ENCODE measurements at places on chromosomes 1 and 21.

DNA sequence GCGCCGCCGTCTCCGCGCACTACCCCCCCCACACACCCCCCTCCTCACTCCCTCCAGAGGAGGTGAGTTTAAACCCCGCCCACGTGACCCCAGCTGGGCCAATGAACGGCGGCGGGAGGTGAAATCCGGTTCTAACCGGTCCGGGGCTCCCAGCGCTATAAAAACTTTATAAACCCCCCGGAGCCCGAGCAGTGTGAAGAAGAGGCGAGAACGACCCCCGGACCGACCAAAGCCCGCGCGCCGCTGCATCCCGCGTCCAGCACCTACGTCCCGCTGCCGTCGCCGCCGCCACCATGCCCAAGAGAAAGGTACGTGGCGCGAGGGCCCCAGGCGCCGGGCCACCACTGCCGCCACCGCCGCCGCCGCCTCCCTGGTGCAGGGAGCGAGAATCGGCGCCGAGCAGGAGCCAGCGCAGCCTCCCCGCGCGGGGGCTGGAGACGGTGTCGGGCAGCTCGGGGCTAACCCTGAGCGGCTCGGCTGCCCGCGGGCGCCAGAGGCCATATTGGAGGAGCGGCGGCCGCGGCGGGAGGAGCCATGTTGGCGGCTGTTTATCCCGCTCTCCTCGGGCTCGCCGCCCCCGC is at the start of gene HMGN2:
Gene HMGN2, plus strand, starts transcription at position 121 of the 581 bp plus-strand sequence. Its CDS starts 173 bp downstream, at position 294.
- peak; percentile 83 for DNase-seq

DNA sequence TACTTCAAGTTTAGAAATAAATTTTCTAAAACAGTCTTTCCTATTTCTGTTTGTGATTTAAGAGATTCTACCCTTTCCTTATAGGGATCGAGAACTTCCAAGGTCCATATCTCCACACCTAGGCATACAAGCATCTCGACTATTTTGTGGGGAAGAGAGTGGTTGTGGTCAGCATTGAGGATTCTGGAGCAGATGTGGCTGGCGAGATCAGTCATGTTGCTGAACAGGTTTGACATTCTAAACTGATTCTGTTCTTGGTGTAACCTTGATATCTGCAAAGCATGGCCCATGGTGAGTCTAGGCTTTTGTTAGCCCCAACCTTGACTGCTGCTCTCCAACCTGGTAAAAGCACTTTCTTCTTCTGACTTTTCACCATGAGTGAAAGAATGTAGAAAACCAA is 167.6 kb upstream of the POGK start:
- no peak for DNase-seq

- no peak for DNase-seq
Measured at GRCh38 chr1:44113095-44113609, 5.5 kb upstream of the KLF17 start.

- DNase-seq = no peak
Measured at GRCh38 chr1:40232444-40232843, 15.3 kb upstream of the TMCO2 start.

- peak; percentile 69 for DNase-seq
Measured at GRCh38 chr1:65435987-65436386, 15.5 kb downstream of the LEPR start.

GRCh38 chr21:37226041-37226920 is 40.9 kb downstream of the VPS26C start:
- no peak for DNase-seq

DNA sequence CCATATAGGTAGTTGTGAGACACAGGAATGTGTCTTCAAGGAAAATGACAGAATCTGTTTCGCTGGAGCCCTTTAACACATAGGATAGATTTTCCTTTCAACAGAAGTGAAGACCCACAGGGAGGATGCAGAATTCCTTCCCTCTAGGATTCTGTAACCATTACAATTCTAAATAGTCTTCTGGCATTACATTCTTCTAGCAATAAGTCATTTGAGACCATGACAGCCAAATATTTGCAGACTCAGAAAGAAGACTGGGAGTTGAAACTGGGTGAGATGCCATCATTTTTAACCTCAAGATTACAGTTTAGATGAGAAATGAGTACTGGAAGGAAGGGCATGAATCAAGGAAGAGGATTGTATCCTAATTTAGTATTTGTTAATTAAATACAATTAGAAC is 61.6 kb downstream of the ZBTB18 start:
- DNase-seq = peak; percentile 78

GRCh38 chr1:30037251-30038118 is 685.9 kb downstream of the MATN1 start:
- no peak for DNase-seq

- no peak for DNase-seq
Measured at GRCh38 chr1:228016653-228017355, 10.0 kb downstream of the WNT3A start.

GRCh38 chr1:173920861-173921260 is 3.7 kb upstream of the SERPINC1 start:
- no peak for DNase-seq

DNA sequence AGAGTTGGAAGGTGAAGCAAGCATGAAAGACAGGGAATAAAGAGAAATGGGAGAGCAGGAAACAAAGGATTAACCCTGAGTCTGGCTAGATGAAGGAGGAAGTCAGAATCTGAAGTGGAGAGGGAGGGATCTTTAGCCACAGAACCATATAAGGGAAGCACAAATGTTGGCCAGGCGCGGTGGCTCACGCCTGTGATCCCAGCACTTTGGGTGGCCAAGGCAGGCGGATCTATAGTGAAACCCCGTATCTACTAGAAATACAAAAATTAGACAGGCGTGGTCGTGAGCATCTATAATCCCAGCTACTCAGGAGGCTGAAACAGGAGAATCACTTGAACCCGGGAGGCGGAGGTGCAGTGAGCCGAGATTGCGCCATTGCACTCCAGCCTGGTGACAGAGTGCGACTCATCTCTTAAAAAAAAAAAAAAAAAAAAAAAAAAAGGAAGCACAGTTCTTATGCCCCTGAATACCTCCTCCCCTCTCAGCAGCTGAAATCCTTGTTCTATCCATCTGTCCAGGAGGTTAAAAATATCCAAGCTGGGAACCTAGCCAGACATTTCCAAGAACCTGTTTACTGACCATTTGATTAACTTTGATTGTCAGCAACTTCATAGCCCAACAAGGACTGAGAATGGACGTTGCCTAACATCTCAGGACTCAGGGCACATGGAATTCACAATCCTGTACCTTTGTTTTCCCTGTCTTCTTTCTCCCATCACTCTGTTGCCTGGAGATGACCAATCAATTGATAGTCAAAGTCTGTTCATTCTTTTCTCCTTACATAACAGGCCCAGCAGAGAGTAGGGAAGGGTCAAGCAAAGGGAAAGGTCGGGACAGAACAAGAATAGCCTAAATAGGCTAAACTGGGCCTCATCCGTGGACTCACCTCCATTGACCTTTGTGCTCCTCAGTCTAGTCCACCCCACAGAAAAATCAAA is 10.6 kb downstream of the TXNIP start:
- peak; percentile 81 for DNase-seq

DNA sequence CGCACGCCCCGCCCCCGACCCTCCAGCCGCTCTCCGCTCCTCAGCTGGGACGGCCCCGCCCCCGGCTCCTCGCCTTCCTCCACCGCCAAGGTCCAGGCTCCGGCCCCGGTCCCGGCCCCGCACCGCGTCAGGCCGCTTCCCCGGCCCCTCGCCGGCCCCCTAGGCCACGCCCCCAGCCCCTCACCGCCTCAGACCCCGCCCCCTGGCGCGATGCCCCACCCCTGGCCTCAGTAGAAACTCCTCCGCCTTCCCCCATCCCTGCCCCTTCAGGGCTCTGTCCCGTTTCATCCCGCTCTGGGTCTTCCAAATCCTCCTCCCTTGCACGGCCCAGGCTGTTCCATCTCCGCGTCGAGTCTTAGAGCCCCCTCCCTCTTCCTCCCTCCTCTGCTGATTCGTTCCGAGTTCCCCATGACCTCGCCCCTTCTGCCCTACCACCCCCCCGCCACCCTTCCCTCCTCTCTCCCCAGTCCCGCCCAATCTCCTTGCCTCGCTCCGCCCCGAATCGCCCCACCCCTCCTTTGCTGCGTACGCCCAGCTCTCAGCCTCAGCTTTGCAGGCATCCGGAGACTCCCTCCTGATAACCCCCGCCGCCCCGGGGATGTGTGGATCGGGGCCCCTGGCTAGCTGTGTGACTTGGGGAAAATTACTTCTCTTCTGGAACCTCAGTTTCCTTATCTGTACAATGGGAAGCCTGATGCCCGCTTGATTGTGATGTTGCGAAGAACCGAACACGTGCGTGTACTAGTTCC is 448 bp upstream of the ASAP3 start:
- DNase-seq = peak; percentile 95

GRCh38 chr21:24995216-24995615 is 612.1 kb downstream of the MRPL39 start:
- DNase-seq = no peak

DNA sequence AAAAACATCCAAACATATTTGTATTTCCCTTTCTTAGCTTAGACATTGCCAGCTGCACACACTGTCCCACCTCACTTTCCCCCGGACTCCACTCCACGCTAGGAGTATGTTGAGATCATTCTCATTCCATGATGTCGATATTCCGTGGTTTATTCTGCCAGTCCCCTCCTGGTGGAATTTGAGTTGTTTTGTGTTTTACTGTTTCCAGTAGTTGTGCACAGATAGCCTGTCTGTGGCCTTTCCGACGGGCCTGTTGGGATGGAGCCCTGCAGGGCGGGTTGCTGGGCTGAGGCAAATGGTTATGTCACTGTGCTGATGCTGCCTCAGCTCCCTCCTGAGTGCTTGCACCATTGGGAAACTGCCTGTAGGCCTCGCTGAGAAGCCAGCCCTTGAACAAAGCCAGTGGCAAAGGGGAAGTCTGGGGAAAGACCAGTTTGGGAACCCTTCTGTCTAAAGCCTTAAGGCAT is 12.8 kb downstream of the TRAPPC10 start:
- DNase-seq = peak; percentile 79

DNA sequence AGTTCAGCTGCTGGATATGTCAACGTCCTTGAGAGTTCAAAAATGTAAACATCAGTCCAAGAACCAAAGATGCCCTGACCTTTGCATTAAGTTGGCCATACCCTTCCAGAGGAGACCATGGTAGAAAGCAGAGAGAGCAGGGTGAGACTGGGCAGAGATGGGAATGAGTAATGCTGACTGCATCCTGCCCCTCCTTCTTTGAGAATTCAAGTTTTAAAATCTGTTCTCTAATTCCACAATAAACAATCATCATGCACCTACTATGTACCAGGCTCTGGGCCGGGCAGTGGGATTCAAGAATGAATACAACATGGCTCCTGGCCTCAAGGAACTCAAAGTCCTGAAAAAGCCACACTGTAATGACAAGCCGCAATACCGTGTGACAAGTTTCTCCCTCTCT is 3.9 kb upstream of the HAO2 start:
- no peak for DNase-seq

GRCh38 chr1:58786184-58786926 is 2.5 kb upstream of the JUN start:
- peak; percentile 84 for DNase-seq

GRCh38 chr1:53502641-53503432 is 43.6 kb downstream of the DMRTB1 start:
- no peak for DNase-seq

DNA sequence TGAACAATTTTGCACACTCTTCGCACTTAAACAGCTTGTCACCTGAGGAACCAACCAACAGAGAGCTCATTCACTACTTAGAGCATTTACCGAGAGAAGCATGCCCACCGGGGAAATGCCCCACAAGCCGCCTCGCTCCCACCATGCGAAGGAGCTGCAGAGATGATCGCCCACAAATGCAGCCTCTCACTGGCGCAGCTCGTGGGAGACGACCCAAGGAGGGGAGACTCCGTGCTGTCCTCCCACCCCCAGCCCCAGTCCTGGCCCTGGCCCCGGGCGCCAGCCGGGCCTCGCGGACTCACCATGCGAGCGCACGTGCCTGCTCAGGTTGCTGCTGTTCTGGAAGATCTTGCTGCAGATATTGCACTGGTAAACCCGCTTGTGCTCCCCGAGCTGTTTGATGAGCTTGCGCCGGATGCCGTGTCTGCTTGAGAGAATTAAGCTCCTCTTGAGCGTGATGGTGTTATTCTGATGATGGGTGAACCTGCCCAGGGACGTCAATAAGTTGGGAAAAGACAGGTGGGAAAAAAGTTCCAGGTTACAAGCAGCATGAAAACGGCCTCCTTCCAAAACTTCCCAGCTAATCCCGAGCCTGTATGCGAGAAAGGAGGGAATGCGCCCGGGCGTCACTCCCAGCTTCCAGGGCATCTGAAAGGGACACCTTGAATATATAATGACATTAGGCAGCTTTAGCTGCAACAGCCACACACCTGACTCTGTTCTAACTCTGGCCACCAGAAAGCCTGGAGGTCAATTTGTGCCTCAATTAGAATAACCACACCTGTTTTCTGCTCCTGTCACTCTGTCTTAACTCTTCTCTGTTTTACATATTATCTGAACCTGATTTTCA is 42.8 kb downstream of the PRDM15 start:
- no peak for DNase-seq

DNA sequence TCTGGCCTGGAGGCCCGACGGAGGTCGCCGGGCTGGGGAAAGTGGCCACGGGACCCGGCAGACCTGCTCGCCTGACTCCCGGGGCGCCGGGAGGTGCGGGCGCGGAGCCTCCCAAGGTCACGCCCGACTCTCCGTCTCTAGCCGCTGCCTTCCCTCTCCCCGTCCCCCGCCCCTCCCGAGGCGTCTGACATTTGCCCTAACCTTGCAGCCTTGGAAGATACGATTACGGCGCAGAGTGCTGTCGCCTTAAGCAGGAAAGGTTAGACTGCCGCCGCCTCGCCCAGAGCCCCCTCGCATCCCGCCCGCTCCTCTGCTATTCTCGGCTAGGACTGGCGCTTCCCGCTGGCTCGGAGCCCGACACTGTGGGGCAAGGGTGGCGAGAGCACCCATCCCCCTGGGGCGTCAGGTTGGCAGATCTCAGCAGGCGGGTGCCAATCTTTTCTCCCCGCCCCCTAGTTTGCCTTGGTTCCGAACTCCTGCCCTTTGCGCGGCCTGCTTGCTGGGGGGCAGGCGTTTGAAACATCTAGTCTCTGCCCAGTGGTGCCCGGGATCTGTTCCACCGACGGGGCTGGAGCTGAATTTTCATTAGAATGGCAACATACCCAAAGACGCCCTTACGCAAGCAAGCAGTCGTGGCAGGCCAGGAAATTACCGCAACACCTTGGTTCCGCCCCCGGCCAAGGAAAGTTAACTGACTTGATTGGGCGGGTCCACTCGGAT is 835 bp downstream of the PGM1 start:
- DNase-seq = peak; percentile 30

DNA sequence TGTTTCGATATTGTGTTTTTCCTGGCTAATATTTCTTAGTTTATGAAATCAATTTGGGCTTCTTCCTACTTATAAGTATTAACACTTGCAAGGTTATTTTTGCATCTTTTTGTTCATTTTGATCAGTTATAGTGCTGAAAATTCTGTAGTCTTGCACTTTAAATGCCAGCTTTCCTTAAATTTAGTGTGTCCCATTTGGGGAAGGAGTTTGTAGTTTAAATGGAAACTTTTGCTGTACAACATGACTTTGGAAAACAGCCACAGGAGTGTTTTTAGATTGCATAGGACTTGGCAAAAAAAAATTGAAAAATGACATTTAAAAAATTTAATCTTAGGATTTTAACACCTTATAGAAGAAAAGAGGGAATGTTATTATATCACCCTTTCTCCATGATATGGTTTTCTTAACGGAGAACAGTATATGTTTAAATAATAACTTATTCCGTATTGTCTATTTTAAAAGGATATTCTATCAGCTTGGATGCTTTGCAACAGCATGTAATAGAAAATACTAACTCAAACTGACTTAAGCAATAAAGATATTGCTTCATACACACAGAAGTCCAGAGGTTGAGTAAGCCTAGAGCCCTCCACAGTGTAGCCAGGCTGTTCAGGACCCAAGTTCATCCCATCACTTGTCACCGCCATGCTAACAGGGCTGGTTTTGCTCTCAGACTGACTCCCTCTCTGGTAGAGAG is 53.8 kb downstream of the LYPLAL1 start:
- peak; percentile 37 for DNase-seq

GRCh38 chr1:155304558-155305063 is 3.4 kb upstream of the PKLR start:
- DNase-seq = no peak
